SK-N-DZ (cell line): ENCODE measurements at places on chromosomes 4 and X.

DNA sequence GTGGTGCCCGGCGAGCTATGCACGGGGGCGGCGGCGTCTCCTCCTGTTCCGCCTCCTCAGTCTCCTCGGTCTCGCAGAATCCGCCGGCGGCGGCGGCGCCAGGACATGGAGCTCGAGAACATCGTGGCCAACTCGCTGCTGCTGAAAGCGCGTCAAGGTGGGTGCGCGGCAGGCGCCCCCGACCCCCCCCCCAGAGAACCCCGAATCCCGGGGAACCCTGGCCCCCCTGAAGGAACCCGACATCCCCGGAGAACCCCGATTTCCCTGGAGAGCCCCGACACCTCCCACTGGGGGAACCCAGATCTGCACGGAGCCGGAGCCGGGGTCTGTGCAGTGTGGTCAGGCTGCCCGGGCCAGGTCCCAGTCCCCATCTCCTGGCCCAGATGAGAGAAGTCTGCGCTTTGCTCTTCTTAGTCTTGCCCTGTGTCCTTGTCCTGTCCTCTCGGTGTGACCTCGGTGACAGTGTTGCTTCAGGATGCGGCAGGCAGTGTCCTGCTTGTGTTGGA, 648 bp downstream of the GRK4 start:
- no peak for DNase-seq

DNA sequence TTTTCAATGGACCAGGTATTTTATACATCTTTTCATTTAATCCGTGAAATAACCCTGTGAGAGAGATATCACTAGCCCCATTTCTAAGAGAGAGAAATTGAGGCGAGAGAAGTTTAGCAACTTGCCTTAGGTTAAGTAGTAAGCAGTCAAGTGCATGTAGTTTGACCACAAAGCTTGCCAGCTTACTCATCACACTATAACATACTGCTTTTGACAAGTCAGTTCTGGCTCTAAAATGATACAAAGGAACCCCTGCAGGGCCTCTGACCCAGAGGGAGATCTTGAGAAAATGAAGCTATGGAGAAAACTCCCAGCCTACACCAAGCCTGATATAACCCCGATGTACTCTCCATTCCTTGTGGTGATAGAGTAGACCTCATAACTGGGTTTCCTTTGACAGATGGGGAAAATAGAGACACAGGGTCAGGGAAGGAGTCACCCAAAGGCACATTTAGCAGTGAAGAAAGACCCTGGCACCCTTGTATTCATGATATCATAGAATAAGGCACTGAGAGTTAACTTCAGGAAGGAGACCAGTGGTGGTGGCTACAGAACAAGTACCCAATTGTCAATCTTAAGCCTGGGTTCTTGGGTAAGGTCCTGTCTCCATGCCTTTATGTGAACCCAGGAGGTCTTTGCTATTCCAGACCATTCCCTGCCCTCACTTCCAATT, 60.2 kb upstream of the MSN start:
- no peak for DNase-seq

DNA sequence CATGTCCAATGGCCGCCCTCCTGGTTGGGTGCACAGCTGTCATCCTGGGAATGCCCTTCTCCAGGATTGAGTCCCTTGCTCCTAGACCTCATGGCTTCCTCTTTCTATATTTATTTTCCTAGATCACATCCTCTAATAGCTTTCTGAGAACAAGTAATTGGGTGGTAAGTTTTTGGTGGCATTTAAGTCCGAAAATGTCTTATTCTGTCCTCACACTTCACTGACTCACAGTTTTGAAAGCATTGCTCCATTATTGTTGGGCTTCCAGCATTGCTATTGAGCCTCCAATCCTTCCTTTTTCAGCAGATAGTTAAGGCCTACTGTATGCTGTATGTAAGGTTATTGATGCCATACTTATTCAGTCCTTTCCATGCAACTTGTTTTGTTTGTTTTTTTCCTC, 25.9 kb downstream of the PGM2 start:
- no peak for DNase-seq

DNA sequence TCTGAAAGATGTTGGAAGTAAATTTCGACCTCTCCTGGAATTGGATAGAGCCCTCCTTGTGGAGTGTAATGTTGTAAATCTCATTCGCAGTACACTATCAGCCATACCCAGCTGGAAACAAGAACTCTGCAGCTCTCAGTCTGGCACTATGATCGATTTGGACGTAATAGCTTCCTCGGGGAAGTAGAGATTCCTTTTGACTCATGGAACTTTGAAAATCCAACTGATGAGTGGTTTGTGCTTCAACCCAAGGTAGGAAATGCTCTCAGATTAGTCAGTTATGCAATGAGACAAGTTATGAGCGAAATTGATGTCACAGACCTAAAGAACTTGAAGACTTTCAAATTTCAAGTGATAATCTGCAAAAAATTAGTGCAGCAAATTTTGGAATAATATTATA, 103.9 kb downstream of the SYTL5 start:
- DNase-seq = no peak

- DNase-seq = no peak
Observed at GRCh38 chrX:133346026-133346425, 69.3 kb downstream of the GPC4 start.

- no peak for DNase-seq
Observed at GRCh38 chr4:12144051-12144450, 715.4 kb upstream of the HS3ST1 start.

DNA sequence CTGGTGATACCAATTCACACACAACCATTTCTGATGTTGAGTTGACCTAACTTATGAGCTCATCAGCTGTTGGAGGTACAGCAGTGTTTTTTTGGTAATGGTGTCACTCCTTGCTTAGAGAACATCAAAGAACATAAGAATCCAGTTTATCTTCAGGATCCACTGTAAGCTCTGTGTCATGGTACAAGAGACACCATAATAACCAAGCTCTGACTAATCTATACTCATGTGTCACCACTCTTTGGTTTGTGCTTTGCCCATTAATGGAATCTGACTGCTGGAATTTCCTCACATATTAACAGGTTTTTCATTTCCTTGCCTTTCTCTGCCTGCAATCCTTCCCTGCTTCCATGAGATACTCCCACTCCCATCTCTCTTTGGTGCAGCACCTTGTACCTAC, 735.1 kb upstream of the LCORL start:
- no peak for DNase-seq

DNA sequence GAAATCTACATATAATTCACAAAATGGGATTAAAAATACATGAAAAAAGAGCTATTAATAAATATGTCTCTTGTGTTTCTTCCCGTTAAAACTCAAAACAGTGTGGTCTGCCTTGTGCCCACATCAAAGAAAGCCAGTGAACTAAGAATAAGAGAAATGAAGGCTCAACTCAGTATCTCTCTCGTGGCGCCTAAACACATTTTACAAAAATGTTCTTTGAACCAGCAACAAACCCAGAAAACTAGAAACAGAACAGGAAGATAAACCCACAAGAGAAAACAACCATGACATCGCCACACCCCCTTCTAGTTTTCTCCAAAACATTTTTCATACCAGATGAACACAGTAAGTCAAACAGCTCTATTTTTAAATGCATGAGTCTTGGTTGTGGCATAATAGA, 130.1 kb downstream of the DCHS2 start:
- no peak for DNase-seq

- no peak for DNase-seq
Observed at GRCh38 chrX:111168314-111168713, 72.3 kb downstream of the PAK3 start.

DNA sequence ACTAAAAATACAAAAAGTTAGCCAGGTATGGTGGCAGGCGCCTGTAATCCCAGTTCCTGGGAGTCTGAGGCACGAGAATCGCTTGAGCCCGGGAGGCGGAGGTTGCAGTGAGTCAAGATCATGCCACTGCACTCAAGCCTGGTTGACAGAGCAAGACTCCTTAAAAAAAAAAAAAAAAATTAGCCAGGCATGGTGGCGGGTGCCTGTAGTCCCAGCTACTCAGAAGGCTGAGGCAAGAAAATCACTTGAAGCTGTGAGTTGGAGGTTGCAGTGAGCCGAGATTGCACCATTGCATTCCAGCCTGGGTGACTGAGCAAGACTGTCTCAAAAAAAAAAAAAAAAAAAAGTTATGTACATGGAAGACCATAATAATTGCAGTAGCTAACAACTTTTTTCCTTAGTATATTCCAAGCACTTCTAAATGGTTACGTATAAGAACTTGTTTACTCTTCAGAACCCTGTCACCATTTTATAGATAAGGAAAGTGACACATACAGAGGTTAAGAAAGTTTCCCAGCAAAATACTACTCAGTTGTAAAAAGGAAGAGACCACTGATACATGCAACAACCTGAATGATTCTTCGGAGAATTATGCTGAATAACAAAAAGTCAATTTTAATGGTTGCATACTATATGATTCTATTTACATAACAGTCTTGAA, 24.5 kb downstream of the RUFY3 start:
- no peak for DNase-seq

DNA sequence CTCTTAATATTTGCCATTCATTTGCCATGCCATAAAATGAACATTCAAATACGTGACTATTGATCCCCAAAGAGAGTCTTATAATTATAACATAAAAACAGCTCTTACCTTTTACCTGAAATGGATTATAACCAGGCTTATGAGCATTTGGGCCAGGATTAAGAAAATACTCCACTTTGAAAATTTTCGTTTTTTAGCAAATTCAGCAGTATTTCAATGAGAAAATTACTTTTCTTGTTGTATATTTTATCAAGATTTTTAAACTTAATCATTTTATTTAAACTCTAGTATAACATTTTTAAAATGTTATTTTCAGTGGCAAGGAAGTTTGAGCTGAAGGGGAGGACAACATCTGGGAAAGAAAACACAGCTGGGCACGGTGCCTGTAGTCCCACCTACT, 59.0 kb upstream of the RAPGEF2 start:
- no peak for DNase-seq

- no peak for DNase-seq
Observed at GRCh38 chr4:137414802-137415201, 117.5 kb downstream of the PCDH18 start.

- DNase-seq = no peak
Observed at GRCh38 chr4:46979283-46979682, 14.1 kb downstream of the GABRA4 start.

DNA sequence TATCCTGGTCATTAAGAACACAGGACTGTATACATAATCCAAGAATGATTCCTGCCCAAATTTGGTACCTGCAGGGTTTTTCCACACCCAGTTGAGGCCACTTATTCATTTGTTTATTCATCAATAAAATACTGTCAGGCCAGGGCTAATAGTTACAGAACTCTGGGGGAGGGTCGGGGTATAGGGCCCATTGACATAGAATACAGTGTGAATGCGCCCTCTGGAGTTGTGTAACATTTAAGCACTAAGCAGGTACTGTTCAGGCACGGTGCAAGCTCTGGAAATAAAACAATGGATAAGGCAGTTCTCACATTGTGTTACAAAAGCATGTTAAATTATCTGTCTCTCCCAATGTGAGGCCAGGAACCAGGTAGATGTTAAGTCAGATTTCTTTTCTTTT, 30.8 kb upstream of the LRBA start:
- DNase-seq = no peak

- no peak for DNase-seq
Observed at GRCh38 chr4:65502131-65502701, 168.1 kb downstream of the EPHA5 start.

GRCh38 chr4:176805155-176805554, 12.4 kb upstream of the VEGFC start:
- DNase-seq = no peak

DNA sequence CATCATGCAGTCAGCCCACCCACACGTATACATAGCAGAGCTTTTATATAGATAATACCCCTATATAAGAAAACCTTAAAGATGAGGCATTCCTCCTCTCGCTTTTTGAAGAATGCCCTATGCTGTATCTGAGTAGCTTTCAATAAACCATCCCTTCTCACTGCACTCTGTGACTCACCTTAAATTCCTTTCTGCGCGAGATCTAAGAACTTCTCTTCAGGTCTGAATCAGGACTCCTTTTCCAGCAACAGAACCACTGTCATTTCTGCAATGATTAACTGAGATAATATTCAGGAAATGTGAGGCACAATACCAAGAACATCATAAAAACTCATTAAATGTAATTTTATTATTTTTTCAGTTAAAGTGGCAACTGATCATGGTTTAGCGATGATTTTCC, 76.4 kb upstream of the DCLK2 start:
- DNase-seq = no peak

- DNase-seq = no peak
Observed at GRCh38 chrX:1072637-1073377, 139.6 kb downstream of the CRLF2 start.

DNA sequence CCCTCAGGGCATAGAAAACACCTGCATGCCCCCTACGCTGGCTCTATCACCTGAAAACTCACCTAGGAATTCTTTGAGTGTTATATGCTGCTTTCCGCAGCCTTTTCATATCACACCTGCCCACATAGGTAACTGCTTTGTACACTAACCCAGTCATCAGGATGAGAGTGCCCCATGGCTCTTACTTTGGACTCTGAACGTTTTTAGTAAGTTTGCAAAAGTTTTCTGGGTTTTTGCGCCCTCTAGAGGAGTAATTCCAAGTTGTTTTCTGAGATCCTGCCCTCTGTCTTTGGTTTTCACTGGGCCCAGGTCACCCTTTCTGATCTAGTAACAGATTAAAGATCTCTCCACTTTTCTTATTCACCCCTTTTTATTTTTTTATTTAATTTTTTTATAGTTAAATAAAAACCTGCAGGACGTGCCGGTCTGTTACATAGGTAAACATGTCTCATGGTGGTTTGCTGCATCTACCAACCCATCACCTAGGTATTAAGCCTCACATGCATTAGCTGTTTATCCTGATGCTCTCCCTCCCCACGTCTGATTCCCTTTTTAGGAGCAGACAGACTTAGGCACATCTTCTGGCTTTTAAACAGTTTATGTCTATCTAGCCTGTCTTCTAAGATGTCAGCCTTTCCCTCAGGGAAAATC, 139.2 kb downstream of the NWD2 start:
- peak; percentile 35 for DNase-seq

DNA sequence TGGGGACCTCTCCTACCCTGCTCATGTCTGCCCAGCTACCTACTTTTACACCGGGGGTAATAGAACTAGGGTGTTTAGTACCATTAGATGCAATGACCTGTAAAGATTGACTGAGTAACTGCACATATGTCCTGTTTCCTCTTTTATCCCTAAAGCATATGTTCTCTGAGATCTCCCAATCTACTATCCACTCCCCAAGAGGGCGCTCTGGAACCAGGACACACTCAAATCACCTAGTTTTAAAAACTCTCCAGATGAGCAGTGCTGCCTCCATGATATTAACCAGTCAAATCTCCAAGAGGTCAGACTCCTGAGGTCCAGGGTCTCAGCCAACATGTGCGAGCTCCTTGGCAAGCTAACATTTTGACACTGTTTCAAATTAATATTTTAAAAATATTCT, 87.0 kb upstream of the TSPAN5 start:
- no peak for DNase-seq

GRCh38 chr4:121016611-121017010, 55.7 kb downstream of the NDNF start:
- DNase-seq = no peak

- no peak for DNase-seq
Observed at GRCh38 chr4:123043013-123043412, 120.6 kb upstream of the NUDT6 start.

- no peak for DNase-seq
Observed at GRCh38 chr4:27000820-27001219, 140.2 kb downstream of the STIM2 start.
